Nucleus accumbens (tissue), 56 donors: ENCODE measurements at places on chromosomes 5 and 9.

DNA sequence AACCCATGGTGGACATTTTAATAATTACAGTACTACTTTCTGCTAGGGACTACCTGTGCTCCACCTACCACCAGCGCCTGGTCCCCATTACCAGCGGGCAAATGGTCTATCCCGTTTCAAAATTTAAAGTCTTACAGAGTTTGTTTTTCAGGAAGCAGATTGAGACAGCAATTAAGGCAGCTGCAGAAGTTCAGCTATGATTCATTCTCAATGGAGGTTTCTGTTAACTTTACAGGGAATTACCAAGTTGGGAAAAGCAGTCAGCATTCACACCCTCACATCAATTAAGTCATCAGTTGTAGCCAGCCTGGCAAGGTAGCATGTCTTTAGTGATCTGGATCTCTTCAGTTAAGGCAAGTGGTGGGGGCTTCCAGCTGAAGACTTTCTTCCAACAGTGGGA is 410.6 kb upstream of the DAB2 start:
- DNase-seq, result no peak

DNA sequence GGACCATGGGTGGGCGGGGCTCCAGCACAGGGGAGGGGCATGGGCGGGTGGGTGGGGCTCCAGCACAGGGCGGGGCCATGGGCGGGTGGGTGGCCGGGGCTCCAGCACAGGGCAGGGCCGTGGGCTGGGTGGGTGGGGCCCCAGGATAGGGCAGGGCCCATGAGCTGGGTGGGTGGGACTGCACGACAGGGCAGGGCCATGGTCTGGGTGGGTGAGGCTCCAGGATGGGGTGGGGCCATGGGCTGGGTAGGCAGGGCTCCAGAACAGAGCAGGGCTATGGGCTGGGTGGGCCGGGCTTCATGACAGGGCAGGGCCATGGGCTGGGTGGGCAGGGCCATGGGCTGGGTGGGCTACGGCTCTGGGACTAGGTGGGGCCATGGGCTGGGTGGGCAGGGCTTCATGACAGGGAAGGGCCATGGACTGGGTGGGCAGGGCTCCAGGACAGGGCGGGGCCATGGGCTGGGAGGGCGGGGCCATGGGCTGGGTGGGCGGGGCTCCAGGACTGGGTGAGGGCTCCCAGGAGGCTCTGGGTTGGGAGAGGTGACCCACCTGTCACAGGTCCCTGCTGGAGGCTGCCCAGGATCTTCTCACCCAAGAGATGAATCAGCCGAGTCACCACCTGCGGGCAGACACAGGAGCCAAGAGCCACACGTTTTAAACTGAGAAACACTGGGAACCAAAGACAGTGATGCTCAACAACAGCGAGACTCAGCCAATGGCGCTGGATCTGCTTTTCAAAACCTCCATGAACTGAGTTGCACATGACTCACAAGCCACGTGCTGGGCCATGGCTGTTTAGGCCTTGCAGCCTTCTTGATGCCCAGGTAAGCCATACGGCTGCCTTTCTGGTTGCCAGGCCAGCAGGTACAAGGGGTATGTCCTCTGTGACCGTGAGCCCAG is 33.6 kb upstream of the NSMF start:
- no peak for DNase-seq

DNA sequence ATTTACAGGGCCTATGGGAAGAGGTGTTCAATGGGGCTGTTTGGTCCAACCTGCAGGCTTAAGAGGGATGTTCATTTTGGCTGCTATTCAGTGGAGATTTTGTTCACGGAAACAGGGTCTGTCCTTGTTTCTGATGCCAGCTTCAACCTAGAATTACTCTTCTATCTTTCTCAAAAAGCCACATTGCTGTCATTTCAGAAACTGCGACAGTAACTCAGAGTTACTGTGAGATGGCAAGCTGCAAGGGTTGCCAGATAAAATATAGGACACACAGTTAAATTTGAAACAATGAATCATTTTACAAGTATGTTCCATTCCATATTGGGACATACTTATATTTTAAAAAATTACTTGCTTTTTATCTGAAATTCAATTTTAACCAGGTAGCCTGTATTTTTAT is 128.0 kb downstream of the NPR3 start:
- DNase-seq, result no peak

DNA sequence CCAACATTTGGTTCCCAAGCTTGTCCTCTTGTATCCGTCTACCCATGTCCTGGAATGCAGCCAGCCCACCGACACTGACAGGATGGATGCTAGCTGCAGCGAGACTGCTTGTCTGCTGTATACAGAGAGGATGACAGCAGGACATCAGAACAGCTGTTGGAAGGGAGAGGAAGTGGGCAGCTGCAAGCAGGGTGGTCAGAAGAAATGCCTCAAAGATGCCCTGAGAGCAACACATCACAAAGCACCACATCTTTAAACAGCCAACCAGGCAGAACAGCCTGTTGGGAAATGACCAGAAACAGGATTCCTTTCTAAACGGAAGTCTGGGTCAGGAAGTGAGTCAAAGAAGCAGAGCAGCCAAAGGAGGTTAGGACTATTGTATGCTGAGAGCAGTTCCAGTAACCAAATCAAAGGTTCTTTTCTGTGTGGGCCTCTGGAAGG is 219.1 kb downstream of the NDUFS4 start:
- no peak for DNase-seq

- no peak for DNase-seq
Measured at GRCh38 chr5:95583992-95584391, 29.1 kb downstream of the ARSK start.

- DNase-seq, result no peak
Measured at GRCh38 chr5:117614408-117614807, 1039.8 kb upstream of the SEMA6A start.

DNA sequence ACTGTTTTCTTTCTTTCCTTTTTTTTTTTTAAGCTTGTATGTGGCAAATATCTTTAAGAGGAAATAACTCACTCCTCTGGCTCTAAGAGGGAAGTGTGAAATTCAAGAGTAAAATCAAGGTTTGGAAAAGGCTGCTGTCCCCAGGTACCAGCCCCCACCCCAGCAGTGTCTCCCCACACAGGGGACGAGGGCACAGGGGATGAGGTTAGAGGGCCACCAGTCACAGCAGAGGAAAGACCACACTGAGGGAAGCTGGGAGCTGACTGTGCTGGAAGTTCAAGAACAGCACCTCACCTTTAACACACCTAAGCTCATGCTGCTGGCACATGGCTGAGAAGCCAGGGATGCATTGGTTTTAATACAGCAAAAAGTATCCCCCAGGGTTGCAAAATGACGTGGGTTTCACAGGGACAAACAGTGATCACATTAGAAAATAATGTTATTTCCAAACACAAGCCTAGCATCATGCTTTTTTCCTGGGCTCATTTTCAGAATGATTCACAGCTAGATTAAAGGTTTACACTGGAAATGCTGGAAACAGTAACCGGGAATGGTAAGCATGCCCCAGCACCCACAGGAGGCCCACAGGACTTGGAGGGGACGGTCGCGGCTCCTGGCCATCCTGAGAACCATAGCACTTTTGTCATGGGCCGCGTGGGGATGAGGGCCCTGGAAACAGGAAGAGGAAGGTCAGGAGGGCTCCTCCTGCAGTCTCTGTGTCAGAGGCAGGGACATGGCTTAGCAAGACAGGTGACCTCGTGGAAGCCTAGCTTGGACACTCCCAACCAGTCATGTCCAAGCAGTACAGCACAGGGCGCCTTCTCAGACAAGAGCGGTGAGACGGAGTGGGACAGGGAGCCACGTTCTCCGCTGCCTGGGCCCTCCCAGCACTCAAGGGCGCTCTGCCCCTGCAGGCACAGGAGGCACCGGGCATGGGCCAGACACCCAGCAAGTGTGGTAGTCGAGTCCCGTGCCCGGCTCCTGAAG is 6.9 kb downstream of the LPCAT1 start:
- no peak for DNase-seq

- no peak for DNase-seq
Measured at GRCh38 chr5:127930311-127930710, 153.3 kb upstream of the SLC12A2 start.

DNA sequence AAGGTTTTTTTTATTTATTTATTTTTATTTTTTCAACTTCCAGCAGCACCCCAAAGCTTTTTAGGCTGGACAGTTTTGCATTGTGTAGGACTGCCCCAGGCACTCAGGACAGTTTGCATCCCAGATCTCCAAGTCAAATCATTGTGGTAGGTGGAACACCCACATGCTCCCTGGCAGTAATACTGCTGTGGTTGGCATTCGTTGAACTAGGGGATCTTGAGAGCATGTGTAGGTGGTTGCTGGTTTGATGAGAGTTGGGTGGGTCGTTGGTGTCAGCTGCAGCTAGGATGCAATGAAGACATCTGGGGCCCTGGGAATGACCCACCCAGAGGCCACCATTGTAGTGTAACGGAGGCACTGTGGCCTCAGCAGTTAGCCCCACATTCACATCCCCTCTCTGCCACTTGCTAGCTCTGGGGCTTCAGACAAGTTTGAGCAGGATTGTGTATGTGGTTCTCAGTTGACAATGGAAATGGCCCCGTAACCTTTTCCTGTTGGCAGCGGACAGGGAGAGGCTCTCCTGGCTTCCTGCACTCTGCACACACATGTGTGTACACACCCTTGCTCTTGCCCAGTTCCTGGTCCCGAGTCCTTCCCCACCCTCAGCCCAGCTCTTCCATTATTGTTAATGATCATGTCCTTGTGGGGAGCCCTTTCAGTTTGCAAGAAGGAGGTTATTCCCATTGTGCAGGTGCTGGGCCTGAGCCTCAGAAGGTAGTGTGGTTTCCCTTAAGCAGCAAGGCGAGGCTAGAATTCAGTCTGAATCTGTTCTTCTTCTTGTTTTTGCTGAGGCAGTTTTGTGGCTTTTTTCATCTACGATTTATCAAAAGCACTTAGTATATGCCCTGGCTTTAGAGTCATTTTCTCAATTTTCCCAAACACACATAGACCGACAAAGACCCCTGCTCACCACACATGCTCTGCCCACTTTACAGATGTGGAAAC is 46.5 kb downstream of the PPARGC1B start:
- no peak for DNase-seq
